Activated T-helper 1 cell treated with Interleukin-2 at 50 U/mL for 16 hours (primary cell): ENCODE measurements at places on chromosomes 3 and 15.

- DNase-seq: no peak
Observed at GRCh38 chr3:29515451-29515850, 234.6 kb downstream of the RBMS3 start.

- no peak for DNase-seq
Observed at GRCh38 chr15:35934383-35935049, 388.6 kb upstream of the DPH6 start.

DNA sequence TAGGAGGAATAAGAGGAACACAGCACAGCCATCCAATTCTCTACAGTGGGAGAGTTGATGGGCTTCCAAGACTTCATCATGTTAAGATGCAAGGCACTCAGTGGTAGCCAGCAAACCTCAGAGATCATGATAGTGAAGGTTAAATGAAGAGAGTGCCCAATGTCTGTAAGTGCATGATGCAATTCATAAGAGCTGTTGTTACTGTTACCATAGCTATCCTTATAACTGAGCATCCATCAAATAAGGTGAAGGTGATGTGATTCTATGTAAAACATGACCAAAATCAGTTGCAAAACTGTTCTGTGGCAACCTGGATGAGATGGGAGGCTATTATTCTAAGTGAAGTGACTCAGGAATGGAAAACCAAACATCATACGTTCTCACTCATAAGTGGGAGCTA lies 289.7 kb downstream of the MAGI1 start:
- no peak for DNase-seq

- no peak for DNase-seq
Observed at GRCh38 chr3:89441141-89441540, 333.7 kb downstream of the EPHA3 start.

DNA sequence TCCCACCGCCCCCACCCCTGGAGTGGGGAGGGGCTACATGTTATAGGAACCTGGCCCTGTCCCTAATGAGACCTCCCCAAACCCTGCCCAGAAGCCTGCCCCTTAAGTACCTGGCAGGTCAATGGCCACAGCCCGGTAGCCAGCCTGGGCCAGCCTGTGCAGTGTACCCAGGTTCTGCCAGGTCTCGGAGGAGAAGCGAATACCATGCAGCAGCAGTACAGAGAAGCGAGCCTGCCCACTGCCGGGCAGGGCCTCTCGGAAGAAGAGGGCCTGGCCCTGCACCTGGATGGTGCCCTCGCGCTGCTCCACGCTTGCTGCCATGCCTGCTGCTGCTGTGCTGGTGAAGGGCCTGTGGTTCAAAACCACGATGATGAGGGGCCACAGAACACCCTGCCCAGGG lies 2.5 kb downstream of the ABHD14B start:
- DNase-seq: no peak

GRCh38 chr15:39639037-39639436 lies 58.2 kb downstream of the THBS1 start:
- no peak for DNase-seq

- DNase-seq: no peak
Observed at GRCh38 chr15:47715856-47716445, 1.4 kb upstream of the SEMA6D start.

DNA sequence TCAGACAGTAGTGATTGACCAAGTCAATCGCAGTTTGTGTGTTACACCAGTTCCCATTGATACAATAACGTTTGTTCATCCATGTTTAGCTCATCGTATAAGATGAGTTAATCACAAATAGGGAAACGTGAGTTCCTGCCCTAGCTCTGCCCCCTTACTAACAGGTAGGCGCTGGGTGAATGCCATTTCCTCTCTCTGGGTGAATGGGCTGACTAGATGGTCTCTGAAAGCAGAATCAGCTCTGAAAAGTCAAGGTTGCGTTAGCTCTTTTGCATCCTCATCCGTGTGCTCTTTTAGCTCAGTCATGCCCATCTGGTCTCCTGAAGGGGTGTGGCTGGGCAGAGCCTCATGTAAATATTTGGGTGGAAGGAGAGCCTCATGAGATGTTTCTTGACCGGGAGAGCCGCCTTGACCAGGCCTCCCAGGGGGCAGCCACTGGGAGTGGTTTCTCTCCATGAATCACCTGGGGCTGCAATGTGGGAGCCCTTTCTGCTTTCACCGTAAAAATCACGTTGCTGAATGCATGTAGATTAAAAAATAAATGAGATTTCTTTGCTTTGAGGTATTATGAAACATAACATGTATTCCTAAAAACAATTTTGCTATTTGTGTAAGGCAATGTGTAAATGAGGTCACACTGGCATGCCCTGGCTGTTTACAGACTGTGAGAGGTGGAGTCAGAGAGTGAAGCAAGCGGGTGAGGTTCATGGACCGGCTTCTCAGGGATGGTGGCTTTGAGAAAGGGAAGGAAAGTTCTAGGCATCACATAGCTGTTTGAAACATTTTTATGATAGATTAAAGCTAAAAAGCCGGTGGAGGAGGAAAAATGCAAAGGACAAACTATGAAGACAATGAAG lies 108.4 kb upstream of the RASGRP1 start:
- no peak for DNase-seq

GRCh38 chr3:14262212-14262611 lies 83.6 kb downstream of the LSM3 start:
- DNase-seq: no peak

GRCh38 chr15:88980498-88980897 lies 67.3 kb upstream of the MFGE8 start:
- no peak for DNase-seq

GRCh38 chr3:34419801-34420200 lies 621.4 kb downstream of the PDCD6IP start:
- no peak for DNase-seq

DNA sequence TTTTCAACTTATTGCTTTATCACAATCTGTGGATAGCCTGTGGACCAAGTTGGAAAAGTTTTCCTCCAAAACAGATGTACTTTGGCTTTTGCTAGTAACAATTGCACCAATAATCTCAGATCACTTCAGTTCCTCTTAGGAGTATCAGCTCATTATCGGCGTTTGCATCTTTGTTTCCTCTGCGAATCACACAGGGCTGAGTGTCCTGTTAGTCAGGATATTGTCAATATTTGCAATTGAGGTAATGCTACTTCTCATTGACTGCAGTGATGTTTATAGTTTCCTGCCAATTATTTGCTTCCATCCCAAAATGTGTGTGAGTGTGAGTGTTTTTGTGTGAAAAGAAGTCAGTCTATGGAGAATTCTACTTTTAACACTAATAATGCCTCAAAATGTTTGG lies 545.0 kb downstream of the SI start:
- no peak for DNase-seq

DNA sequence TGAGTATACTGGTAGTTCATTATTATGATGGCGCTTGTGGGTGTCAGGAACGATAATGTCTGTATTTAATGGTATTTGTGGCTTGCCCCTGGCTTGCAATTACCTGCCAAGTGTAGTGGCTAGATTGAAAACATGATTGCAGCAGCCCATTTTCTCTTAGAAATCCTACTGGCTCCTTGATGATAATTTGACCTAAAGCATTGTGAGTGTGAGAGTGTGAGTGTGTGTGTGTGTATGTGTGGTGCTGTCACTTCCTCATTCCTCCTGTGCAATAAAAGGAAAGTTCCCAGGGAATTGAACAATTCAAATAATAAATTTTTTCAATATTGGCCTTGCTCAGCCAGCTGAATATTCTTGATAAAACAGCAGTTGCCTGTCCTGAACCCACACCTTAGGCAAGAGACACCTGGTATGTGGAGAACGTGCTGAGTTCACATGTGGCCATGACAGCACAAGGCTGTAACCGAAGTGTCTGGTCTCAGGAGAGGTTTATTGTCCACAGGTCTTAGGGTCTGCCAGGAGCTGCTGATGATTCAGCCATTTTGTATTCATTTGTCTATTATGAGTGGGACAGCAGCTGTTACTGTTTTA lies 193.3 kb downstream of the CD47 start:
- no peak for DNase-seq

- no peak for DNase-seq
Observed at GRCh38 chr3:120144267-120144666, 50.0 kb upstream of the GSK3B start.

DNA sequence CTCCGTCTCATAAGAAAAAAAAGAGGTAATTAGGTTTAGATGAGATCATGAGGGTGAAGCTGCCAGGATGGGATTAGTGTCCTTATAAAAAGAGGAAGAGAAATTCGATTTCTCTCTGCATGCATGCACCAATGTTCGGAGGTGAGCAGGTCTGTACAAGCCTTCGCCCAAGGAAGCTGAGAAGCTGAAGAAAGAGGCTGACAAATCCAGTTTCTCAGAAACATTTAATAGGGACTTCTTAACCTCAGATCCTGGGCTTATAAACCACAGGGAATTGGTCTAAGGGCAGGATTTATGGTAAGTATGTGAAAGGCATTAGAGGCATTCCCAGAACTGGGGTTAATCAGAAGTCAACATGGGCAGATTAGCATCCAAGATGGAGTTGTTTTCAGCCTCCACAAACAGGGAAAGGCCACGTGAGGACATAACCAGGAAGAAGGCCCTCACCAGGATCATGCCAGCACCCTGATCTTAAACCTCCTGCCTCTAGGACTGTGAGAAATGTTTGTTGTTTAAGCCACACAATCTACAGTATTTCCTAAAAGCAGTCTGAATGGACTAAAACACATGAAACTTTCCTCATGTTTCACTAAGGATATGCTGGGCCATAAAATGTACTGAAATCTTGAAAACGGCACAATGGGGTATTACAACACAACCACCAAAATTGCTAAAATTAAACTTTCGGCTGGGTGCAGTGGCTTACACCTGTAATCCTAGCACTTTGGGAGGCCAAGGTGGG lies 11.3 kb downstream of the SHISA5 start:
- DNase-seq: no peak

DNA sequence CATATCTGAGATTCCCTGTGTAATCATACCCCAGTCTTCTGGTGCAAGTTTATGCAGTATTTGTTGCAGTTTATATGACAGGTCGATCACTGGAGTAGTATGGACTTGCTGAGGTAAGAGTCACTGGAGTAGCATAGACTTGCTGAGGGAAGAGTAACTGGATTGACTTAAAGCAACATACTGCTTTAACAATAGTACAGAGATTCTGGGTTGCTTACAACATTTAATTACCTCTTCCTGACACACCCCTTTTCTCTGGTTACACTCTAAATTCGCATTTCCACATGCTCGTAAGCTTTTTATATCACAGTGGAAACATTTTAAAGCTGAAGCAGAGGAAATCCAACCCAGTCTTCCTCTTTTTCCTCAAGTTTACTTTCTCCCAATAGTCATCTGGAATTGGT lies 11.8 kb downstream of the AAGAB start:
- DNase-seq: no peak

GRCh38 chr15:65389226-65389625 lies 11.4 kb upstream of the IGDCC3 start:
- no peak for DNase-seq

DNA sequence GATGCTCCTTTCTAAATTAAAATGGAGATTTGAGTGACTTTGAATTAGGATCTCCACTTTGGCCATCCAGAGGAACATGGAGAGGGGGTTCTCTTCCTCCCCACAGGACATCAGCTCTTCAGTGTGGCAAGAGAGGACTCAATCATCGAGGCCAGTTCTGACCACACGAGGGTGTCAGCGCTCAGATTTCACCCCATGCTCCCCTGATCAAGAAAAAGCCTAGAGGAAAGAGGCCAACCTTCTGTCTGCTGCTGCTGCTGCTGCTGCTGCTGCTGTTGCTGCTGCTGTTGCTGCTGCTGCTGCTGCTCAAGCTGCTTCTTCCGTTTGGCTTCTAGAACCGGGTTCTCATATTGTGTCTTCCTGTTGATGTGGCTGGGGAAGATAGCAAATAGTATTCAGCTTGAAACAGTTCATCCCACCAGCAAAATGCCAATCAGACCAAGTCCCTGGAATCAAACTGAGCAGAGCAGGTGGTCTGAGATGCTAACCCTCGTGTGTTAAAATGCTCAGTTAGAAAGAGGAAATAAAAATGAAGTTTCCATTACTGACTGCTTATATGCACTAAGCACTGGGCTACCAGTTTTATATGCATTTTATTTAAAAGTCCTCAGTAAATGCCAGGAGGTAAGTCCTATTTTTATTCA lies 599.0 kb downstream of the MAGI1 start:
- no peak for DNase-seq

DNA sequence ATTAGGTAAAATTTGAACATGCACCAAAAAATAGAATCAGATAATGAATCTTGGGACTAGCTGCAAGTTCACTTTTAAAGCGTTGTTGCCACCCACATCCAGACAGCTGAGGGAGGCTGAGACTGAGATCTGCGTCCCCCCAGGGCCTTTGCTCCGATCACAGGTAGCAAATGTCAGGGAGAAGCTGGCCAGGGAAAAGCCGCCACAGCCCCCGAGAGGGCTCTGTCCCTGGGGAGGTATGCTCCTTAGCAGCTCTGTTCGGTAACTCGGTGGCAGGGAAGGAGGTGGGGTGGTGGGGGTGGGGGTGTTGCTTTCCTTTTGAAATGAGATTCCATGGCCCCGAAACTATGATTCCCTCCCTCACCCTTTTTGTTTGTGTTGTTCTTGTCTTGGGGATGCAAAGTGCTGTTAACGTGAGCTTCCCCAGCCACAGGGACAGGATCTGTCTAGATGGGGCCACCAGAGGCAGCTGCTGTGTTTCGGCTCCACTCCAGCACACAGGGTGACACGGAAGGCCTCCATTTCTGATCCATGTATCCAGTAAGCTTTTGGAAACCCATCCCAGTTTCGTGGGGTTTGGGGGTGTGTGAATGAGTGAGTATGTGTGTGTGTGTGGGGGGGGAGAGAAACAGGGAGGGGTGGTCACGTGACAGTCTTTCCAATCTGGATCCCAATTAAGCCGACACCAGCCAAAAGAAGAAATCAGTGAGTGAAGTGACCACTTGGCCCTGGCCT lies 1.1 kb upstream of the MINAR1 start:
- no peak for DNase-seq

DNA sequence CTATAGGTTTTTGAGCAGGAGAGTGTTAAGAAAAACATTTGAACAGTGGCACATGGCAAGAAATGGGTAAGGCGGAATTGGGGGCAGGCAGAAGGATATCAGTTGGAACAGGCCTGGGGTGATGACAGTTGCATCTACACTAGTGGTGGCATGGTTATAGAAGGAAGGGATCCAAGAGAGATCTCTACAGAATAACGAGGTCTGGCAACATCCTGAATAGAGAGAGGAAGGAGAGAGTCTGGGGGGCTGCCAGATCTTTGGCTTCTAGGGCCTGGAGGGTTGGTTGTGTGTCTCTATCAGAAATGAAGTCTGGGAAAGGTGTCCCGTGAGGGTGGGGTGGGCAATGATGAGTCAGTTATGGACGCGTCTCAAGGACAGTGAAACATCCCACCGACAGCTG lies 26.3 kb downstream of the FSTL1 start:
- no peak for DNase-seq

- DNase-seq: no peak
Observed at GRCh38 chr3:139304383-139304782, 39.4 kb upstream of the MRPS22 start.

- DNase-seq: no peak
Observed at GRCh38 chr15:99416191-99417188, 149.3 kb upstream of the MEF2A start.
